Lower leg skin (tissue), 4 donors: ENCODE measurements at places on chromosomes 1 and 21. TPM values are rescaled to one million over a fixed set of nuclear protein-coding genes. Genes with fewer than 3 reads are reported as not detected.

DNA sequence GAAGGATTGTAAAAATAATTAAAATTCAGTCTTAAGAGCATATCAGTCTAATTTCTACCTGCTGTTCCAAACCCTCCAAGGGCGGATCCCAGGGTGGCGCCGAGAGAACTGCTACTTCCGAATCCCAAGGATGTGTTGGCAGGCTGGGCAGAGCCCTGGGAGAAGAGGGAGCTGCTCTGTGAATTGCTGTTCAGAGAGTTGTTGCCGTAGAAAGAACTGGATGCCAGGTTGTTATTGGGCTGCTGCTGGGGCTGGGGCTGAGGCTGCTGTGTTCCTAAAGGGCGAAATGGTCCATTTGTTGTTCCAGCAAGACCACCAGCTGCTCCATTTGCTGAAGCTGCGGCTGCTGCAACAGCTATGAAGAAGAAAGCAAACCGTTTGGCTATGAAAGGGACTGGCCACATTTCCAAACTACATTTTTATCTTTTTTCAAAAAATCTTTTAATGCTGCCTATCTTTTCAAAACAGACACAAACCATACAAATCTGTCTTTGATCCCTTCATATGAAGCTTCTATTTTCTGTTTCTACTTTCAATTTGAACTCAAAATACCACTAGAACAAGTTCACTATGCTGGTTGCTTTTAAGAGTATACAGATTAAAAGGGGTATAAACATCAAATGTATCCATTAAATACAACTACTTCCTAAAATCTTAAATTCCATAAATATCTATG, 57.5 kb upstream of the SDC3 start:
- no peak for DNase-seq

DNA sequence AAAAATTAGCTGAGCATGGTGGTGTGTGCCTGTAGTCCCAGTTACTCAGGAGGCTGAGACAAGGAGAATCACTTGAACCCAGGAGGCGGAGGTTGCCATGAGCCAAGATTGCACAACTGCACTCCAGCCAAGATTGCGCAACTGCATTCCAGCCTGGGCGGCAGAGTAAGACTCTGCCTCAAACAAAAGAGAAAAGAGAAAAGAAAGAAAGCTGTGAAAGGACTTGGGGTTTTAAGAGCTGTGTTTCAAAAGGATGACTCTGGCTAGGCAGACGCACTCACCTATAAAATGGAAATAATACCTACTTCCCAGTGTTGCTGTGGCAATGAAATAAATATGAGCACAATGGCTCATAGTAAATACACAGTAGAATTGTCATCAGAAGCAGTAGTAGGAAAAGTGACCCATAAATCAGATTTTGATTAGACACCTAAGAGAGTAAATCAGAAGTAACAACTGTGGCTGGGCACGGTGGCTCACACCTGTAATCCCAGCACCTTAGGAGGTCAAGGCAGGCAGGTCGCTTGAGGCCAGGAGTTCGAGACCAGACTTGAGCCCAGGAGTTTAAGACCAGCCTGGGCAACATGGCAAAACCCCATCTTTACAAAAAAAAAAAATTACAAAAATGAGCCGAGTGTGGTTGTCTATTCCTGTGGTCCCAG, 45.9 kb upstream of the PUM1 start:
- no peak for DNase-seq

DNA sequence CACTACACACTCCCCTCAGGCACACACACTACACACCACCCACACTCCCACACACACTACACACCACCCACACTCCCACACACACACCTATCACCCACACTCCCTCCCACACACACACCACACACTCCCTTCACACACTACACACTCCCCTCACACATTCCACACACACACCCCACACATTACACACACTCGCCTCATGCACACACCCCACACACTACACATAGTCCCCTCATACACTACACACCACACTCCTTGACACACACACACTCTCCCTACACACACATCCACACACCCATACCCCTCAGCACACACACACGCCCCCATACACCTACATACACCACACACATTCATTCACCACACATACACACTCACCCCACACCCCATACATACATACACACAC, 31.0 kb upstream of the SELENON start:
- DNase-seq = no peak

DNA sequence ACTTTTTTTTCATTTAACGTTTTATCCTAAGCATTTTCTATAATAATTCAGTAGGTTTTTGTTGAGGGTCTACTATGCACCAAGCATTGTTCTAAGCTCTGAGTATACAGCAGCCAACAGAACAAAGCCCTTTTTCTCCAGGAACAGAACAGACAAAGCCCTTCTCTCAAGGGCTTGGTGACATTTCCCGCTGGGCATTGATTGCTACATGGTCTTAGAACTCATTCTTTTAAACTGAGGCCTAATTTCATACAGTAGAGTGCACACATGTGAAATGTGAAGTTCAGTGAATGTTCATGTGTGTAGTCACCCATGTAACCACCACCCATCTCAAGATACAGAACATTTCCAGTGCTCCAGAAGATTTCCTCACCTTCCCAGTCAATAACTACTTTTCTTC, 15.2 kb upstream of the PDIK1L start:
- no peak for DNase-seq

DNA sequence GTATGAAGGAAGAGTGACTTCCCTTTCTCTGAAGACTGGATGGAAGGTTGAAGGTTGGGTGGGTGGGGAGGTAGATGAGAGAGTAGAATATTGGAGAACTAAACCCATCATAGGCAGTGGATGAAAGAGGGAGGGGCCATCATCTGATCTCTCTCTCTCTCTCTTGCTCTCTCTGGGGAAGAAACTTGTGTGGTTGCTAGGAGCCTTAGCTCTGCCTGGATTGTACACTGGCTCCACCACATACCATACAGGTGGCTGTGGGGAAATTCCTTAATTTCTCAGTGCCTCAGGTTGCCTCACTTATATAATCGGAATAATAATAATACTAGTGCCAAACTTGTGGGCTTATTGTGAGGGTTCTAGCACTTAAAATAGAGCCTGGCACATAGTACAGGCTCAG, 9.5 kb downstream of the XCL1 start:
- DNase-seq = no peak

TESK2 gene
- total RNA-seq = 16.9 TPM

GRCh38 chr1:206516728-206516990, 9.3 kb downstream of the RASSF5 start:
- DNase-seq = no peak

- DNase-seq = no peak
Measured at GRCh38 chr21:31354122-31354521, 10.1 kb upstream of the TIAM1 start.

GRCh38 chr1:232009741-232010140, 383.2 kb downstream of the DISC1 start:
- DNase-seq = no peak

GBP1 gene
- total RNA-seq = 14.0 TPM

GRCh38 chr1:15712168-15712567, 23.9 kb upstream of the SLC25A34 start:
- no peak for DNase-seq

SMCP gene
- total RNA-seq = not detected

PHF13 gene
- total RNA-seq = 21.7 TPM

OR2T29 gene
- total RNA-seq = not detected

DNA sequence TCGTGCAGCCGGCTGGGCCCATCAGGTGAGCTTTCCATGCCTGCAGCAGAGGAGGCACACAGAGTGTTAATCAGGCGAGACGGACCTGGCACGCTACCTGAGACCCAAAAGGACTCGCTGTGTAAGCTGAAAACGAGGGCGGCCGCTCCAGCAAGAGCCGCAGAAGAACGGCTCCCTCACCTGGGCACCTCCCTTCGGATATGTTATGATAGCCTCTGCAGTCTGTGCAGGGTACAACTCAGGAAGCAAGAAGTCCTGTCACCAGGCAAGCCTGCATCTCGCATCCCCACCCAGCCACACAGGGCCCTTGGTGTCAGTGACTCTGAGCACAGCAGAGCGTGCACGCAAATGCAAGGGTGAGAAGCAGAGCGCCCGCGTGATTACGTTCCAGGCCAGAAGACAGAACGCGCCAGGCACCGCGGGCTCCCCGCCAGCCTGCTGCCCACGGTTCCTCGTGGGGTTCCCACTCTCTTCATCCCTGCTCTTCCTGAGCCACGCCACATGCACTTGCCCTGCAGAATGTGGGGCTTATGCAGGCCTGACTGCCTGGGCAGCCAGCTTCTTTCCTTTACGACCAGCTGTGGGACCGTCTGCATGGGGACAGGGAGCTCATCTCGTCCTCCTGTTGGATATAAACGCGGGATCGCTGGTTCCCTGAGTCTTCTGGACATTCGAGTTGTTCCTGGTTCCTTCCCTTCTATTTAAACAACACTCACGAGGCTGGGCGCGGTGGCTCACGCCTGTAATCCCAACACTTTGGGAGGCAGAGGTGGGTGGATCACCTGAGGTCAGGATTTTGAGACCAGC, 20.2 kb upstream of the LRRC47 start:
- no peak for DNase-seq

SLC30A1 gene
- total RNA-seq = 47.3 TPM

NUP210L gene
- not detected for total RNA-seq

GRCh38 chr1:229135773-229136172, 135.1 kb upstream of the RAB4A start:
- DNase-seq = no peak

SERTAD4 gene
- 17.6 TPM for total RNA-seq

C1orf116 gene
- total RNA-seq = 137 TPM

GRCh38 chr1:41629571-41629970, 145.1 kb upstream of the EDN2 start:
- DNase-seq = no peak

SPRR1A gene
- total RNA-seq = not detected

GRCh38 chr1:110112656-110113055, 413 bp downstream of the UBL4B start:
- DNase-seq = no peak

DIO1 gene
- not detected for total RNA-seq

DNA sequence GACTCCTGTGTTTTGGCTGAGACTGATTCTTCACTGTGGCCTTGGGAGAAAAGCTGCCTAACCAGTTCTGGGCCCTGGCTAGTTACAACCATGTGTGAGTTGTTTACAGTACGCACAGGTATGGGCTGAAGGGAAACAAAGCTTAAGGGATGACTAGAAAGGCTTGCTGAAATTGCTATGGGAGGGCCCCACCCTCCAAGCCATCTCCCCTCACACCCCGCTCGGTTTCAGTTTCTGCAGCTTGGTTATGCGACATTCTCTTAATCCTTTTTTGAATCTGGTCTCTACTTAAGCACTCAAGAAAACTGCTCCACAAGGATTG, 43.1 kb downstream of the PBX1 start:
- no peak for DNase-seq

CYP4B1 gene
- 55.3 TPM for total RNA-seq

PLXNA2 gene
- 27.4 TPM for total RNA-seq

TPTE gene
- total RNA-seq = not detected

PROX1 gene
- total RNA-seq = 4.2 TPM

- peak; percentile 52 for DNase-seq
Measured at GRCh38 chr1:29280409-29281131, 44.2 kb downstream of the PTPRU start.

DNA sequence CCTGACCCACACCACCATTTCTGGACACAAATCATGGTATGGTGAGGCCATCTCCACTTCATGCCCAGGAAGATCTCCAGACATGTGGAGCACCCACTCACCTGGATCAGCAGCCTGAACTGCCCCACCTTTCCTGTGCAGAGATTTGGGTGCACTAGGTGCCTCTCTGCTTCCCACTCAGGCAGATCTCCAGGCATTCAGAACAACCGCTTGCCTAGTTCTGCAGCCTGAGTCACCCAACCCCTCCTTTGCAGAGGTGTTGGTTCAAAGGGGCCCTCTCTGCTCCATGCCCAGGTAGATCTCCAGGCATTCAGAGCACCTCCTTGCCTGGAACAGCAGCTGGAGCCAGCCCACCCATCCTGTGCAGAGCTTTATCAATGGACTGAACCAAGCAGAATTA, 620.8 kb downstream of the LRRIQ3 start:
- DNase-seq = no peak

DNA sequence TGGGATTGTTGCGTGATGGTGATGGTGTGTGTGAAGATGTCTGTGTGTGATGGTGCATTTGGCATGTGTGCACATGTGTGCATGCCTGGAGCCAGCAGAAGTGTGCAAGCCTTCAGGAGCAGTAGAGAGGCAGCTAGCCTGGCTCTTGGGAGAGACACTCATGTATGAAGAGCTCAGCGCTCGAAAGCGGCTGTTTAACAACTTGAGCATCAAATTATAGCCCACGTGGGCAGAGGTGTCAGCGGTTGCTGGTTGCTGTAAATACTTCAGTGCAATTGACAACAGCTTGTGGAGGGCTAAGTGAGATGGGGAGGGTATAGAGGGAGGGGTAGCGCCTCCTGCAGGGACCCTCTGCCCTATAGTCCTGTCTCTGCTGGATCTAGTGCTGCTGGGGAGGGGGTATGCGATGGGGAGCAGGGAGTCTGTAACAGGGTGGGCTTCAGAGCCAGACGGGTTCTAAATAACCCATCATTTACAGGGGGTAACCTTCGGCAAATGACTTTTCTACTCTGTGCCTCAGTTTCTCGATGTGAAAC, 21.5 kb downstream of the FOXD2 start:
- no peak for DNase-seq

DNA sequence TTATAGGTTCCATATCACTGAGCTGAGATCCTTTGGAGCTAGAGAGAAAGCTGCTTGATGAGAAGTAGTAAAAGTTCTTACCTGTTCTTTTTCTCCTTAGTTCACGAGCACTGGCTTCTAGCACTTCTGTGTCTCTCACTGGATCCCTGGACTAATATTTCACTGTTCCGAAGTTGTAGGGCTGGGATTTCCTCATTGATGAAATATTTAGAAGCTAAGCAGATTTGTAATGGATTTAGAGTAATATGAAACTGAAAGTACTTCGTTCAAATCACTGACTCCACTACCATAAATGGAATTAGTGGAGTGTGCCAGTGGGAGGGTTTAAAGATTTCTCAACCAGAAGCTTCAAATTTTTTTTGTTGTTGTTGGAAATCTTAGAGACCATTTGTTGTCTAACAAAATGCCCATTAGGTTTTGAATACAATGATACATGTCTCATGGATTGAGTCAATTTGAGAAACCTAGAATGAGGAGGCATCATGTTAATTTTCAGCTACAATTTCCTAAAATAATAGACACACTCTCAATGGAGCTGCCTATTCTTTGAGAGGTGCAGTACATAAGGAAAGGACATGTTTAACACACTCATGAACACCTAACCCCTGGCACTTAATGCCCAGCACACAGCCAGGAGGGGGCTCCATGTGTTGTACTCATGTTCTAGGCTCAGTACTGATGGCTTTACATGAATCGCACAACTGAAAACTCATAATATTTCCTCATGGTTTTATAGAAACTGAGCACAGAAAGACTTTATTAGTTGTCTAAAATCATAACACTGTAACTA, at the start of gene GBP1:
Gene GBP1, minus strand, starts transcription at position 130 of the 790 bp plus-strand sequence. CDS start 1,974 bp downstream, outside the sequence.
- no peak for DNase-seq
